ENCODE measurements at places on chromosomes 5 and 9.

- DNase-seq = no peak
These were observed 240.1 kb downstream of the NR2F1-AS1 start for GRCh38 chr5:93340881-93341280.

DNA sequence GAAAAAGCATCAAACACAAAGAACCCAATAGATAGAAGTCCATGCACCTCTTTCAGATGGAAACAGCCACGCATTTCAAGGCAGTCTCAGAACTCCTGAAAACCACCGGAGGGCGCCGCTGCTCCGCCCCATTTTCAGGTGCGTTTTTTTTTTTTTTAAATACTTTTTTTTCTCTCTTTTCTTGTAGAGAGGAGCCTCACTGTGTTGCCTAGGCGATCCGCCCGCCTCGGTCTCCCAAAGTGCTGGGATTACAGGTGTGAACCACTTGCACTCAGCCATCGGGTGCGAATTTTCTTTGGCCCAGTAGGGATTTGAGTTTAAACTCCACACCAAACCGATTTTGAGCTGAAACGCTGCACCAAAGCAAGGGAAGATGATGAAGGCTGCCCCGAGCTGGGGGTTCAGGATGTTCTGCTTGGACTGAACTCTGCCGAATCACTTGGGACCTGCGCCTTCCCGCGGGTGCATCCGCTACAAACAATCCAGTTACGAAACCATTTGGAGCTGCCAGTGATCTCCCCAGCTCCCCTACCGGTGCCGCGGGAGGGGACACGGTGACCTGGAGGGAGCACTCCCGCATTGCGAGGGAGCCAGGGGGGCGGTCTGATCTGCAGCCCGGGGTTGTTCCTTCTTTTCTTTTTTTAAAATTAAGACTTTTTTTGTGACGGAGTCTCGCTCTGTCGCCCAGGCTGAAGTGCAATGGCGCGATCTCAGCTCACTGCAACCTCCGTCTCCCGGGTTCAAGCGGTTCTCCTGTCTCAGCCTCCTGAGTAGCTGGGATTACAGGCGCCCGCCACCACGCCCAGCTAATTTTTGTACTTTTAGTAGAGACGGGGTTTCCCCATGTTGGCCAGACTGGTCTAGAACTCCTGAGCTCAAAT, 1.4 kb downstream of the PTGR1 start:
- peak; percentile 63 for DNase-seq

GRCh38 chr5:138985683-138986082, 110.5 kb upstream of the LRRTM2 start:
- DNase-seq = no peak

DNA sequence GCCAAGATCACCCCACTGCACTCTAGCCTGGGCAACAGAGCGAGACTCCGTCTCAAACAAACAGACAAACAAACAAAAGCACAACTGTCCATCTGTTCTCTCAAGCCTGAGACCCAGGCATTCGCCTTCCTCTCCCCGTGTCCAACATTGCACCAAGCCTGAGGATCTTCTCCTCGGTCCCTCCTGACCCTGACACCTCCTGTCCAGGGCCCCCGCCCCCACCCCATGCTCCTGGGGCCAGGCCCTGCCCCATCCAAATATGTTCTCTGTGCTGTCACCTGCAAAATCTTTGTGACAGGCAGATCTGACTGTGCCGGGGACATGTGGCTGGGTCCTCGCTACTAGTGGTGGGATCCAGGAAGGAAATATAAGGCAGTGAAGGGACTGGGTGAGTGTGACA, 33.4 kb upstream of the UNC5A start:
- DNase-seq = no peak

GRCh38 chr9:21985964-21986667, 8.1 kb downstream of the CDKN2A start:
- no peak for DNase-seq

GRCh38 chr5:132775476-132775961, 1.5 kb downstream of the SEPTIN8 start:
- no peak for DNase-seq

DNA sequence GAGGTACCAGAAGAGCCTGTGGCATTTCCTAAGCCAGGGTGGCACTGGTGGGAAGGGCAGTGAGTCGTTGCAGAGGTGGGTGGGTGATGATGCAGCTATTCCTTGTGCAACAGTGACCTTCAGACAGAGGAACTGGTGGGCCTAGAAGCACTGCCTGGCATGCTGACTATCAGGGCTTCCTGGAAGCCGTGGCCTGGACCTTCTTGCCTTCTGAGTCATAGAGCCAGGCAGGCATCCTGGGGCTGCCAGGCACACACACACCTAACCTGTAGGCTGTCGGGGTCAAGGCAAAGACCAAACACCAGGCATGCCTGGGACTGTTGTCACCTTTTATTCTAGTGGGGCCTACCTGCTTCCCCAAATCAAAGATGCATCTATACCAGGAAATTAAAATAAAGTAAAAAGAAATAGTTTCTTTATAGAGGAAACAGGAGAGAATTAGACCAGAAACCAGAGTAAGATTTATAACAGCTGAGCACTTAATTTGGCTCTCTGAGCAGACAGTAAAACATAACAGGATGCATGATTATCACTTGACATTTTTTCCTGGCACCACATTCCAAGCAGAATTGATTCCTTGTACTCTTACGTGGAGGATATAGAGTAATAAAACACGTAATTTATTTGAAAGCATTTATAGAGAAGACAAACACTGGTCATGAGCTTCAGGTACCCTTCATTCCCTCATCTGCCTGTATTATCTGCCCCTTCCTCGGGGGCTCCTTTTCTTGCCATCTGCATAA, 25.1 kb downstream of the NANS start:
- DNase-seq = no peak

- DNase-seq = no peak
These were observed 109.2 kb downstream of the FBXL7 start for GRCh38 chr5:15609076-15609725.

DNA sequence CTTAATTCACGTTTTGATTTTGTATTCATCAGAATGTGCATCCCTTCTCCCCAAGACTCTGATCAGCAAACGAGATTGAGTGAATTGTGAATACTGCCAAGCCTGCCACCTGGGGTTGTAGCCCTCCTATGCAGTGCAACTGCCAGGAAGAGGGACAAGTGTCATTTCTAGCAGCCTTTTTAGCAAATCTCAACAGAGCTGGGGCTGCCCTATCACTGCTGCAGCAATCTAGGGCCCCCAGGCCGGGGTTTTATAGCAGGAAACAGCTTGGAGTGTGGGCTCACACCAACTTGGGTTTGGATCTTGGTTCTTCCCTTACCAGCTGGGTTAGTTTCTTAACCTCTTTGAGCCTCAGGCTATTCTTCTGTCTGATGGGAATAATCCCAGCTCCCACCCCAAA, 4.0 kb downstream of the CSF1R start:
- no peak for DNase-seq

DNA sequence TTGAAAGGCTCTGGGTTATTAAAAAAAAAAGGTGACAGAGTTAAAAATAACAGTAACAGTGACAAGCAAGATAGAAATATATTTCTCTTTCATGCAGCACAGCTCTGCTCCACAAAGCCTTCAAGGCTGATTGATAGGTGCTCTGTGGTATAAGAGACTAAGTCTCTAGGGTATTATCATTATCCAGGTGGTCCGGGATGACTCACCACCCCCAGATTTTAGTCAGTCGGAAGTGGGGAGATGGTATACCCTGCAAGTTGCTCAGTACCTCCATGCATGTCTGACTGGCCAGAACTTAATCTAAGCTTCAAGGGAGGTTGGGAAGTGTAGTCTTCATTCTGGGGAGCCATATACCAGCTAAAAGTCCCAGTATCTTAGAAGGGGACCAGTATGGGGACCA, 76.1 kb downstream of the SLC1A3 start:
- DNase-seq = no peak

- no peak for DNase-seq
These were observed 149.8 kb downstream of the MACIR start for GRCh38 chr5:103408408-103408807.

GRCh38 chr5:154782812-154783592, 27.8 kb downstream of the LARP1 start:
- DNase-seq = no peak

DNA sequence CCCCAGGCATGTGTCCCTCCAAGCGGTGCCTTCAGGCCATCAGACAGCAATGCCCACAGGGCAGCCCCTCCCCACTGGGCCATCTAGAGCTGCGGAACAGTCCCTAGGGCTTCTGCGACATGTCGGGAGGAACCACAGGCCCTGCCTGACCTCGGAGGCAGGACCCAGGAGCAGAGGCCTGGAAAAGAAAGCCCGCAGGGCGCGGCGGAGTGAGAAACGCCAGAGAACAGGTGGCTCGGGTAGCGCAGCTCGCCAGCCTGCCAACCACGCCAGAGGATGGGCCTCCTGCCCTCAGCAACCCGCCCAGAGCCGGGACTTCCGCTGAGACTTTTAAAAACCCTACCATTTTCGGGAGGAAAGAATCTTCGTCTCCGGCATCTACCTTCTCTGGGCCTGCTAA, 715 bp downstream of the LCN8 start:
- DNase-seq = no peak

GRCh38 chr9:82021198-82021597, 32.6 kb downstream of the SPATA31D1 start:
- DNase-seq = no peak

- DNase-seq = no peak
These were observed 8.2 kb upstream of the TNIP1 start for GRCh38 chr5:151088986-151089385.

- no peak for DNase-seq
These were observed 1696.0 kb upstream of the WWC1 start for GRCh38 chr5:166595274-166595951.

GRCh38 chr5:91367344-91367743, 15.8 kb downstream of the ARRDC3 start:
- no peak for DNase-seq

DNA sequence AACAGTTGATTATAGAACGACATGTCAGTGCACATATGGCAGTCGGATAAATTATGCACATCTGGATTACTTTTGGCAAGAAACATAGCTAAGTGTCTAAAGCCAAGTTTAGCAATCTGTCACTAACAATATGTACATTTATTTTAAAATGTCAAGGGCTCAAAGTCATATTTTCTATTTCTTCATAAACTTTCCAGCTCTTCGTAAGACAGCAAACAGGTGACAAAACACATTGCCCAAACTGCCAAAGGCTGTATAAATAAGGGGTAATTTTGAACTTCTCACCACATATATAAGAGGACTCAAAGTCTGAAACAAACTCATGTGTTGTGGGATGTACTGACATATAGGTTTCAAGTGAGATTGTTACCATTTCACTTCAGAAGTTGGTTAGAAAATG, 237.2 kb downstream of the ARL15 start:
- no peak for DNase-seq

GRCh38 chr5:122772446-122772845, 2.4 kb upstream of the SNX2 start:
- DNase-seq = no peak

DNA sequence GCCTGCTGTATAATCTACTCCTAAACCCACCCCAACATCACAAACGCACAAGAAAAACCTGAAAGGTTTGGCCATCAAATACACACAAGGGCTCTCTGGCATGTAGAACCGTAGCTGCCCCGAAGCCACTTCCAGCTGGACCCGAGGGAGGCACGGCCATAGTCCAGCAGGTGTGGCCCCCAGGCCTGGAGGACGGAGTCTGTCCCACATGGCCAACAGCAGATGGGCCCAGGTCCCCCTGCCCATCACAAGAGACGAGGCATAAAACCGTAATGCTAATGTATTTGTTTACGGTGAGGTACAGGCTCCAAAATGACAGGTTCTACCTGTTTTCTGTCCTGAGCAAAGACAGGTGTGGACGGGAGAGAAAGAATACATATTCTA, 234.2 kb downstream of the SYK start:
- DNase-seq = no peak

- no peak for DNase-seq
These were observed 99.3 kb downstream of the CDK5RAP2 start for GRCh38 chr9:120480707-120481106.

- no peak for DNase-seq
These were observed 71.3 kb upstream of the OLFM1 start for GRCh38 chr9:135016037-135016640.

GRCh38 chr5:181243018-181243563, 615 bp downstream of the RACK1 start:
- DNase-seq = no peak

- no peak for DNase-seq
These were observed 139.6 kb upstream of the RASA1 start for GRCh38 chr5:87127956-87128687.

All from HAP-1 (cell line).